ENCODE measurements at places on chromosomes 2 and 18.
A peak's percentile ranks its signal among the peaks of the same experiment; 100 is the strongest.

GRCh38 chr18:36352384-36352783 lies 54.9 kb downstream of the FHOD3 start:
- no peak for DNase-seq

- DNase-seq = no peak
These were observed 8.8 kb downstream of the CYB5A start for GRCh38 chr18:74282755-74283554.

GRCh38 chr2:4895371-4895770 lies 796.8 kb upstream of the SOX11 start:
- DNase-seq = no peak

DNA sequence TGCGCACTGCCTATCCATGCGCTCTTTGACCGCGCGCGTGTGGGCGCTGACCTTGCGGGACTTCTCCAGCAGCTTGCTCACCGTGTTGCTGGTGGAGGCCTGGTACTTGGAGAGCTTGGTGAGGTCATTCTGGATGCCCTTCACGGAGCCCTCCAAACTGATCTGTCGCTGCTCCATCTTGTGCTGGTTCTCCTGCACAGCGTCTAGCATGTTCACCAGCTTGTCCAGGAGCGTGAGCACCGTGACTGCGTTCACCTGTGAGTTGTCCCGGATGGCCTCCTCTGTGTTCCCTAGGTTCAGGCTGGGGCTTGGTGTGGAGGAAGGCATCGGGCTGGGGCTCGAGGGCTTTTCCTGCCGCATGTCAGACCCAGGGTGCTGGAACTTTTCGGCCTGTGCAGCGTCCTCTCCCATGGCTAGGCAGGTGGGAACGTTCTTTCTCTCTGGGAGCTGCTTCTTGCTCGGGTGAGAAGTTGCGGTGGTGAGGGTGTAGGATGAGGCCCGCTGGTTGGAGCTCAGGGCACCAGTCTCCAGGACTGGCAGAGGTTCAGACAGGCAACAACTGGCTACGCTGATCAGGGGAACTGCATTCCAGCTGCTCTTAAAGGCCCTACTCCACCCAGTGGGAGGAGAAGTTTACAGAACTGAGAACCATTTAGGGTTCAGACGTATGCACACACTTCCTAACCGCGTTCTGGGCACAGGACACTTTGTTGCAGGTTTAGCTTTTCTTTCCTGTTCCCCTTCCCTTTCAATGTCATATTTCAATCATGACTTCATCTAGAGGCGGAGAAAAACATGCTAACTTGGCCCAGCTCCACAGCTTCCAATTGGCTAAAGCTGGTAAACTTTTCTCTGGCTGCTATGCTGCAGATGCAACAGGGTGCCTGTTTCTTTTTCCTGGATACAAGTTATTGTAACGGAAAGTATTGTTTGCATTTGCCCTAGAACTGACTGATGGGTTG lies at the start of gene CAVIN2:
TSS of gene CAVIN2 (minus strand) at position 574 of the 962 bp plus-strand sequence. CDS start at position 411, 163 bp downstream.
- DNase-seq = no peak

DNA sequence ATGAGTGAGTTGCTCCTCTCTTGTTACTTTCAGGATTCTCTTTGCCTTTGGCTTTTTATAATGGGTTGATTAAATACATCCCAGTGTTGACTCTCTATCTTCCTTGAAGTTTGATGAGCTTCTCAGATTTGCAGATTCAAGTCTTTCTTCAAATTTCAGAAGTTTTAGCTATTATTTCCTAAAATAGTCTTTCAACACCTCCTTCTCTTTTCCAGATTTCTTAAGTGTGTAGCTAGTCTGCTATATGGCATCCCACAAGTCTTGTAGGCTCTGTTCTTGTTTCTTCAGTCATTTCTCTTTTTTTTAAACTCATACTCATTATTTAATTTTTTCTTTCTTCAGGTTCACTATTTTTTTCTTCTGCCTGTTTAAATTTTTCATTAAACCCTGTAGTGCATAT lies 287.7 kb upstream of the CNTNAP5 start:
- DNase-seq = no peak

DNA sequence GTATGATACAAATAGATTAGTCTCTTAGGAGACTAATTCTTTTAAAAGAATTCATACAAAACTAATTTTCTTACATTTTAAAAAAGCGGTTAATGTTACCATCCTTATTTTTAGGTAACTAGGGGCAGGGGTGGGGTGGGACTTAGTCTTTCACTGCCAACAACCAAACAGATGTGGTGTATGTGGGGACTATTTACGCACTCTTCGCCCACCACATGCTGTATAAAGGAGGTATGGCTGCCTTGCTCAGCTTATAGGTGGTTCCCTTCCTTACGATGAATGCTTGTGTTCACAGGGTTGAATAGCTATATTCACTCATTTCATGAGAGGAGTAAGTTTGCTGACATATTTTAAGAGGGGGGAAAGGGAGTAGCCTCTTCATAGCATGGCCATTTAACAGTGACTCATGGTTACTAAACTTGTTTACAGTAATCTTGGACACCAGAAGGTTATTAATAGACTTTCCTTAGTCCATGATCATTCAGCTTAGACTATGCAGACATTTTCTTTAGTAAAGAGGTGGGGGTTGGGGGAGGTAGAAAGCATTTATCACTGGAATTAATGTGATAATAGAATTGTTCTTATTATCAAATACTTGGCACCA lies 61.8 kb downstream of the CAB39 start:
- no peak for DNase-seq

DNA sequence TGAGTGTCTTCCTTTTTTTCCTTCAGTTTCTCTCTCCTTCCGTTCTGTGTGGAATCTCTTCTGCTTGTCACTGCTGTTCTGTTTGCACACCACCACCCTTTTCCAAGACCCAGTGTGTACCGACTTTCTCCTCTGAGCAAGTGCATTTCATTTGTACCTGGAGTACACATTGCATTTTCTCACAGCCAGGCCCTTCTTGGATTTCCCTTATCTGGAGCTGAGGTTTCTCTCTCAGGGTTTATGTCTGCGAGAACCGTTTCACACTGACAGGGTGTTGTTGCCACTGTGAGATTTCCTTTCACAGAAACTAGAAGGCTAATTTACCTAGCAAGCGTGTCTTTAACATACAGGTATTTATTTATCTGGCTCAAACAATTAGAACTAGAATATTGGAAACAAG lies 26.2 kb downstream of the NCOA1 start:
- no peak for DNase-seq

GRCh38 chr2:102208774-102209173 lies 22.0 kb downstream of the IL1RL2 start:
- no peak for DNase-seq

DNA sequence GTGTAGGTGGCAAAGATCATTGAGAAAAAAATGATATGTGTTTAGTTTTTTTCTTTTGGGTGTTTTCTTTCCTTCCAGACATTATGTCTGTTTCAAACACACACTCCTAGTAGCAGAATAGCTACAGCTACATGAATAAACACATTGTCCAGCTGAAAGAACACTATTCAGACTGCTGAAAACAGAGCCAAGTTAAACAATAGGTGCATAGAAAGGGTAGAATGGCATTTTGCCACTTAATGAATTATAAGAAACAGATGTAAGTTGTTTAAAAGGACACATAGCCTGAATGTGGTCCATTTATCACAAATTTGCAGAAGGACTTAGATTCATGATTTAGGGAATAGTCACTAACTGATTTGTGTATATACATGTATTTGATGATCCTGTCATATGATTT lies 20.1 kb downstream of the CTLA4 start:
- DNase-seq = no peak

DNA sequence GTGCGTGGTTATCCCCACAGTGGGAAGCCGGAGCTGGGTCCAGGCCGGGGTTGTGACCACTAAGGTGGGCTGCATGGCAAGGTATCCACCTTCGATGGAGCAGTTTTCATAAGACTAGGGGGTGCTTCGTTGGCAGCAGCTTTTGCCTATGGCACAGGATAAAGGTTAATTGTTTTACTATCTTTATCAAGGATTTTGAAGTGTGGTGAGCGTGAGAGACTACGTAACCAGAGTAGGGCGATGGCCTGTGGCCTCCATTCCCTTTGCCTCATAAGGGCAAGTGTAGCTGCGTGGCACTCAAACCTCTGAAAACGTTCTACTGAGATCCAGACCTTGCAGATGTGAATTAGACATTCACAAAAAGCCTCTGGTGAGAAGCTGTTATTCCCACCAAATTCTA lies 206.6 kb downstream of the ACKR3 start:
- DNase-seq = no peak

DNA sequence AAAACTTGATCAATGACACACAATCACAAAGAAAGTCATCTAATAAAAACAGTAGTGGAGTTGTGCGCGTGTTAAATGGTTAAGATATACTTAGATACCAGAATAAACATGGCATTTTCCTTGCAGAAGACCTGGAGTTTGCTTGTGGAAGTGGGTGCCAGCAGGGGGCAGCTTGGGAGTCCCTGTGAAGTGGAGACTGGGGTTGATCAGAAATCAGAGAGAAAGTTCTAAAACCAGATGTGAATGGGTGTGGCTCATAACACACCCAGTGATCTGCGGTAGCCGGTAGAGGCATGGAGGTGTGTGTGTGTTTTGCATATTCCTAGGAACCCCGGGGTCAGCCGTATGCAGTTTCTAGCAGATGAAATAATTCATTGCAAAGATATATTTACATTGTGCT lies 300.1 kb upstream of the TRIB2 start:
- peak; percentile 38 for DNase-seq

GRCh38 chr2:228559774-228560415 lies 378.4 kb upstream of the SPHKAP start:
- no peak for DNase-seq

DNA sequence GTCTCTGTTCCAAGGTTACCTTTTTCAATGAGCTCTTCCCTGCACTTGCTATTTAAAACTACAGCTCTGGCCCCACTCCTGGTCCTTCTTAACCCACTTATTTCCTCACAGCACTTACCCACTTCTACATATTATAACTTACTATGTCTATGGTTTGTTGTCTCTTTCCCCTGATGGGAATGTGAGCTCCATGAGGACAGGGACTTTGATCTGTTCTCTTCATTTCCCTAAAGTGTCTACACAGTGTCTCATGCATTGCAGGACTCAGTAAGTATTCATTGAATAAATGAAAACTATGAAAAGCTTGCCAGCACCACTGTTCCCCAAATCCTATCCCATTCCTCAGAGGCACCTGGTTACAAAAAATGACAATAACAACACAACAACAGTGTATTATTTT lies 18.3 kb upstream of the ACYP2 start:
- DNase-seq = no peak

DNA sequence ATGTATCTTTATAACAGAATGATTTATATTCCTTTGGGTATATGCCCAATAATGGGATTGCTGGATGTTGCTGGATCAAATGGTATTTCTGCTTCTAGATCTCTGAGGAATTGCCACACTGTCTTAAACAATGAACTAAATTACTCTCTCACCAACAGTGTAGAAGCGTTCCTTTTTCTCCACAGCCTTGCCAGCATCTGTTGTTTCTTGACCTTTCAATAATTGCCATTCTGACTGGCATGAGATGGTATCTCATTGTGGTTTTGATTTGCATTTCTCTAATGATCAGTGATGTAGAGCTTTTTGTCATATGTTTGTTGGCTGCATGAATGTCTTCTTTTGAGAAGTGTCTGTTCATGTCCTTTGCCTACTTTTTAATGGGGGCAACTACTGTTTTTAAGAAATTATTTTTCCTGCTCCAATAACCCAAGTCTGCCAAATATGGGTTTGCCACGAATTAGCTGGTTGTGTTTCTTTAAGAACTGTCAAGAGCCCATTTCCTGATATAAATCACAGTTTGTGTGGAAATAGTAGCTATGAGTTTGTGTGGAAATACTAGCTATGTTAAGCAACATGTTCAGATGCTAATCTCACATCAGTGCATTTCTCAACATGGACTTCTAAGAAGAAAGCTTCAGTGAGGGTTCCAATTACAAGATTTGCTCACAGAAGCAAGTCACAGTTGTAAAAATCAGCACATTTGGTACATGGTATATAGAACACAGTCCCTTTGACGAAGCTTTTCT lies 259.4 kb downstream of the ANAPC1 start:
- DNase-seq = no peak

DNA sequence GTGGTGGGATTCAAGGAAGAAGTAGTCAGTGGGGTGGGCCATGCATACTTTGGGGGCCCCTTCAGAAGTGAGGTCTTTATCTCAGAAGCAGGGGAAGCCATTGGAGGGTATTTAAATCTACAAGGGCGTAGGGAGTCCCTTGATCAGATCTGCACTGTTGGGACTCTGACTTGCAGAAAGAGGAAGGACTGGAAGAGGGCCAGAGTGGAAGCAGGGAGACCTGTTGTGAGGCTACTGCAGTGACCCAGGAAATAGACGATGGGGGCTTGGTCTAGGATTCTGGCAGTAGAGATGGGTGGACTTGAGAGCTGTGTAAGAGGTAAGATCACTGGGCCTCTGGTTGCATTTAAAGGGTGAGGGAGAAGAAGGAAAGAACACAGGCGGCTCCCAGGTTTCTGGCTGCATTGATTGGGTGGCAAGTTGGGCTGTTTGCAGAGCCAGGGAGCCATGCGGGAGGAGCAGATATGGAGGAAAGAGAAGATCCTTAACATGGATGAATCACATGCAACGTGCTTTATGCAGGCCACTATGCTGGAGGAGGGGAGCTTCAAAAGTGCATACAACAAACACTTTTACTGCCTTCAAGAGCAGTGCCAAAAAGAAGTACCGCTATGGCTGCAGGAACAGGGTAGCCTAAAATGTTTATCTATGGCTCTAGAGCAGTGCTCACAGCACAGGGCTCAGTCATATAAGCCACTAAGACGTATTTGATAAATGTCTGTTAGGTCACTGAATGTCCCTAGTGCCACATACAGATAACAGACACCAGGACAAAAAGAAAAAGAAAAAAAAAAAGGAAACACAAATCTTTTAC lies 2.3 kb downstream of the SFXN5 start:
- DNase-seq = no peak

GRCh38 chr2:15830937-15831549 lies 109.3 kb upstream of the MYCN start:
- no peak for DNase-seq

DNA sequence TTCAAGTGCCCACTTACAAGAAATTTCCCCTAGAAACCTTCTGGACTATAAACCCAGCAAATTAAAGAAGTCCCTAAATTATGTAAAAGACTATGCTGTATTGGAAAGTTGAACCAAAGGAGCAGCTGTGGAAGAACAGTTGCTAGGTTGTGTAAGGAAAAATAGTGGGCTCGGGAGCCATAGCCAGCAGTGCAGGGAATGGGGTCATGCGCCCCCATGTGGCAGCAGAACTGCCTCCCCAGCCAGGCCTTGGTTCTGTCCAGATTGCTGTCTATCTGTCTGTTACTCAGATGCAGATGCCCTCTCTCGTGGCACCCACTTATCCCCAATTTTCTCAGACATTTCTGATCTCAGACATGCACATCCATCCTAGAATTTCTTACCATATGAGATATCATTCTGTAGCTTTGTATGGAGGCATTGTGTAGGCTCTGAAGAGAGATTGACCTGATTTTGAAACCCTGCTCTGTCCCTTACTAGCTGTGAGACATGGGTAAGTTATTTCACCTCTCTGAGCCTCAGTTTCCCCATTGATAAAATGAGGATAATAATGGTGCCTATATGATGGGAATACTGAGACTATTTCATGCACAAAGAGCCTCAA lies 258.3 kb downstream of the SS18 start:
- no peak for DNase-seq

- no peak for DNase-seq
These were observed 24.7 kb upstream of the FAM171B start for GRCh38 chr2:186669146-186669545.

- DNase-seq = peak; percentile 58
These were observed 241.5 kb downstream of the ICOS start for GRCh38 chr2:204177977-204178522.

Data from activated CD4-positive, alpha-beta T cell treated with anti-CD3 and anti-CD28 coated beads for 24 hours (primary cell).